ENCODE measurements at places on chromosomes 7 and 10.

GRCh38 chr10:47458466-47459154 lies 25.3 kb downstream of the ANXA8 start:
- DNase-seq, result no peak

DNA sequence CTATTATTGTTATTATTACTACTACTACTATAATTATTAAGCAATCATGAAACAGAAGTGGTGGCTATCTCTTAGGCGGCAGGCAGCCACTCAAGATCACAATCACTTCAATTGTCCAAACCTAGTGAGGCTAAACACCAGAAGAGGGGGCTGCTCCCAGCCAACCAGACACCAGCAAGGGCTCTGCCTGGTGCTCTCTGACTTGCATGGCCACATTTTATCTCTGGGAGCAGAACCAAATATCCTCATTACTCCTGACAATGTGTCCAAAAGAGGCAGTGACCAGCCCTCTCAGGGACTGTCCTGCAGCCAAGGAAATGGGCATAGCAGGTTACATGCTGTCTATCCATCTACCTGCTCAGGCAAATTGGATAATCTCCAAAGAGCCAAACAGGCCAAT lies 187.4 kb upstream of the PDE1C start:
- no peak for DNase-seq

DNA sequence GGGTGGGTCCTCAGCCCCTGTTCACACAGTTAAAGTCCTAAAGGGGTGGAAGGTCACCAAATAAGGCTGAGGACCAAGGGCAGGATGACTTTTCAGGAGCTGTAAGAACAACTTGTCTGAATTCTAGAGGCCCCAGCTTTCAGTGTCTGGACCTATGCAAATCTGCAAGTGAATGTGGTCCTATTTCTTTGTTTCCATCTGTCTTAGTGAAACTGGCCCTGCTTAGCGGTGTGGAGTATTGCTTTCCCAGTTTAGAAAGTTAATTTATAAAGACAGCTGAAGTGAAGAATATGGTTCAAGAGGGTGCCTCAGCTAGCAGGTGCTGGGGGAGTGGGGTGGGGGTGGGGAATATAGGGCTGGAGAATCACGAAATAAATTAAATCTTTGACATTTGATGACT lies 40.1 kb downstream of the HHEX start:
- no peak for DNase-seq

GRCh38 chr7:95980167-95980566 lies 207.8 kb downstream of the DYNC1I1 start:
- DNase-seq, result no peak

GRCh38 chr7:6619961-6620360 lies 4.6 kb downstream of the ZNF853 start:
- DNase-seq, result no peak

DNA sequence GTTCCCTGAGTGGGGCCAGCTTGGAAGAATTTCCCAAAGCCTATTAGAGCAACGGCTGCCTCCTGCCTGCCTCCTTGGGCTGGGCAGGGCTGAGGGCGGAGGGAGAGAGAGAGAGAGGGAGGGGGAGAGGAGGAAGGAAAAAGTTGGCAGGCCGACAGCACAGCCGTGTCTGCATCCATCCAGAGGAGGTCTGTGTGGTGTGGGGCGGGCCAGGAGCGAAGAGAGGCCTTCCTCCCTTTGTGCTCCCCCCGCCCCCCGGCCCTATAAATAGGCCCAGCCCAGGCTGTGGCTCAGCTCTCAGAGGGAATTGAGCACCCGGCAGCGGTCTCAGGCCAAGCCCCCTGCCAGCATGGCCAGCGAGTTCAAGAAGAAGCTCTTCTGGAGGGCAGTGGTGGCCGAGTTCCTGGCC lies at the start of gene AQP1:
Gene AQP1 (plus strand): TSS at position 293 of the 409 bp plus-strand sequence. CDS start 57 bp downstream, at position 350.
- no peak for DNase-seq

- DNase-seq, result no peak
Observed at GRCh38 chr10:78684947-78685346, 383.8 kb upstream of the ZMIZ1 start.

GRCh38 chr10:109821672-109822071 lies 101.6 kb downstream of the XPNPEP1 start:
- no peak for DNase-seq

- DNase-seq, result no peak
Observed at GRCh38 chr10:21518149-21518640, 7.3 kb downstream of the SKIDA1 start.

- DNase-seq, result no peak
Observed at GRCh38 chr7:94190599-94191061, 186.5 kb upstream of the BET1 start.

- no peak for DNase-seq
Observed at GRCh38 chr10:132455441-132455971, 58.5 kb downstream of the PWWP2B start.

GRCh38 chr10:110843031-110843430 lies 28.7 kb upstream of the PDCD4 start:
- no peak for DNase-seq

DNA sequence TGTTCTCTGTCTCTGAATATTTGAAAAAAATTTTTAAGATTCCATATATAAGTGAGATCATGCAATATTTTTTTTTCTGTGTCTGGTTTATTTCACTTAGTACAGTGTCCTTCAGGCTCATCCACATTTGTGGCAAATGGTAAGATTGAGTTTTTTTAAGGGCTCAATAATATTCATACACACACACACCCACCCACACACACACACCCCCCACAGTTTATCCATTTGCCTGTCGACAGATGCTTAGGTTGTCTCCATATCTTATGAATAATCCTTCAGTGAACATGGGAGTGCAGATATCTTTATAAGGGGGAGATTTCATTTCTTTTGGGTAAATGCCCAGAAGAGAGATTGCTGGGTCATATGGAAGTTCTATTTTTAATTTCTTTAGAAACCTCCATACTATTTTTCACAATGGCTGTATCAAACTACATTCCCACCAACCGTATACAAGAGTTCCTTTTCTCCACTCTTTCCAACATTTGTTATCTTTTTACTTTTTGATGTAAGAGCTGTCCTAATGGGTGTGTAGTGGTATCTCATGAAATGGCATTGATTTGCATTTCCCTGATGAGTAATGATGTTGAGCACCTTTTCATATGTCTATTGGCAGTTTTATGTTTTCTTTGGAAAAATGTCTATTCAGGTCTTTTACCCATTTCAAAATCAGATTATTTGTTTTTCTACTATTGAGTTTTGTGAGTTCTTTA lies 35.0 kb downstream of the AUTS2 start:
- no peak for DNase-seq

- no peak for DNase-seq
Observed at GRCh38 chr10:62183857-62184795, 84.5 kb downstream of the RTKN2 start.

- DNase-seq, result no peak
Observed at GRCh38 chr10:96377816-96378294, 19.1 kb upstream of the OPALIN start.

DNA sequence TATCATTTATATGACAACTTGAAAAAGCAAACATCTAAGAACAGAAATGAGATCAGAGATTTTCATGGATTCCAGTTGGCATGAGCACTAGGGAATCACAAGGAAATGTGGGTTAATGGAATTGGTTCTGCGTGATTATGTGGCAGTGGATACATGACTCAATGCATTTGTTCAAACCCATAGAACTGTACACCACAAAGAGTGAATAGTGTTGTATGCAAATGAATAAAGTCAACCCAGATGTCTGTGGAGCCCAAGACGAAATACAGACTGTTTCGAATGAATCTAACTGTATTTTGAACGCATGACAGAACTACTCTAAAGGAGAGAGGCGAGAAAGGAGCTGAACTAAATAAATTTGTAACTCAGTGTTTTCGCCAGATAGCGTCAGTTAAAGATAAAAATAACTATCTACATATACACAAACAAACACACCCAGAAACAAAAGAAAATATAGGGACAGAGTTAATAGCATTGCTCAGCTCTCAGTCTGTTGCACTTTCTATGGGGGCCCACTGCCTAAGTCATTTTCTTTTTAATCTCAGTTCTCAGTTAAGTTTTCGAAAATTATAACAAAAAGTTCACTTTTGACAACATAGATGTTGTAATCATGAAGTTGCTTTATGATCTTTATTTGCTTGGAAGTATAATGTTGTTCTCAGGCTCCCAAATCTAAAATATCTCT lies 636.7 kb upstream of the SEMA3D start:
- no peak for DNase-seq

DNA sequence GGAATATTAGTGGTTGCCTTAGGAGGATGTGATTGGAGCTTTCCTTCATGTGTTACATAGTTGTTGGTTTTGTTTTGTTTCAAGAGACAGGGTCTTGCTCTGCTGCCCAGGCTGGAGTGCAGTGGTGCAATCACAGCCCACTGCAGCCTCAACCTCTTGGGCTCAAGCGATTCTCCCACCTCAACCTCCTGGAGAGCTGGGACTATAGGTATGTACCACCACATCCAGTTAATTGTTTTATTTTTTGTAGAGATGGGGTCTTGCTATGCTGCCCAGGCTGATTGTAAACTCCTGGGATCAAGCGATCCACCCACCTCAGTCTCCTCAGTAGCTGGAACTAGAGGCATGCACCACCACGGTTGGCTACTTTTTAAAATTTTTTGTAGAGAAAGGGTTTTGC lies 86.1 kb downstream of the RABGEF1 start:
- DNase-seq, result no peak

DNA sequence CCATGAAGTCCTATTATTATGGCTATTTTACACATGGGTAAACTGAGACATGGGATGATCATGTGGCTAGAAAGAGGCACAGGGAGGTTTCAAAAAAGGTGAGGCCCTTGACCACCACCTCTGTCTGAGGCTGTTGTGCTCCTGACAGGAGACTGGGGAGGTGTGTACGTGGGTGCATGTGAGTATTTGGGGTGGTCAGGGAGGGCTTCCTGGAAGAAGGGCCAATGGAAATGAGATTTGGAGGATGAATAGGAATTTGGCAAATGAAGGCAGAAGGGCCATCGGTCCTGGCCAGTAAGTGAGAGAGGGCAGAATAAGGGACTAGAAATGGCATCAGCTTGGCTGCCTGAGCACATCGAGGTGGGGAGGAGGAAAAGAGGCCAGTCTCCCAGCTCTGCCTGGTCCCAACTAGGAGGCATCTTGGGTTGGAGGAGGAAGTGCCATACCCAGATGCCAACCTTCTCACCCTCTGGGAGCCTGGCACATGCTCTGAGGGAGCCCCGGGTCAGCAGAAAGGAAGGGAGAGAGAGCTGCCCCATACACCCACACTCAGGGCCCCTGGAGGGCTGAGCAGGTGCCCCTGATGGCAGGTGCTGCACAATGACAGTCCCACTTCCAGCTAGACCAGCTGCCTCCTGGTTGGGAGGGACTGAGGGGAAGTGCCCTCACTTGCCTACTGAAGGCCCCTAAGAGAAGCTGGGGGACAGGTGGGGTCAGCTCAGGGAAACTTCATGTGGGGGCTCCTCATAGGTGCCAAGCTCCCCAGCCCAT lies 47.7 kb downstream of the CDH23 start:
- DNase-seq, result no peak

- no peak for DNase-seq
Observed at GRCh38 chr7:23347682-23348180, 48.6 kb downstream of the MALSU1 start.

DNA sequence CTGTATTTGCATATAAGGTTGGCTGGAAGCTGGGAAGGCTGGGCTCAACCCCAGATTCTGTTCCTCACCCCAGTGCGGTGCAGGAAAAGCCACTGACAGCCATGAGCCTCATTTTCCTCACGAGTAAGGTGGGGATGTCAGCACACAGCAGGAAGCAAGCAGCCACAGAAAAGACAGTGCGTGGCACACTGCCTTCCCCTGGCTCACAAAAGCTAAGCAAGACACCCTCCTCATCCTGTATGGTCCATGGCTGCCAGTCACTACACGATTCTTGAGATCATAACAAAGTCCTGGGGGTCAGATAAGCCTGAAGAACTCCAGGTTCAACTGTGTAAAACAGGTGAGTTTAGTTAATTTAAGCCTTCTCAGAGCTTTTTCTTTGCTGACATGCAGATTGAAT lies 28.9 kb upstream of the DDC start:
- no peak for DNase-seq

DNA sequence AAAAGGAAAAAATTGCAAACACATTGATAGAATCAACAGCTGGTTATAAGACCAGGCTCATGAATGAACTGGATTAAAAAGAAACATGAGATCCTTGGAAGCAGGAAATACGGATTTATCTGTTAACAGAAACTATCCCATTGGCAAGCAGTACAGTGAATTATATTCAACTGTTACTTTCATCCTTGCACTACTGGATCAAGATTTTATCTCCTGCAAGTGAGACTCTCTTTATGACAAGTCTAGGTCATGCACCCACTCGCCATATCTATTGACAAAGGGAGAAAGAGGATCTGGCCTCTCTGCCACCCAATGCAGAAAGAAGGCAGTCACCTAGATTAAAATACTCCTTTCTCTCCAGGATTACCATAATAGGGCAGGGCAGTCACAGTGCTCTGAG lies 41.4 kb downstream of the CSTF2T start:
- DNase-seq, result no peak

DNA sequence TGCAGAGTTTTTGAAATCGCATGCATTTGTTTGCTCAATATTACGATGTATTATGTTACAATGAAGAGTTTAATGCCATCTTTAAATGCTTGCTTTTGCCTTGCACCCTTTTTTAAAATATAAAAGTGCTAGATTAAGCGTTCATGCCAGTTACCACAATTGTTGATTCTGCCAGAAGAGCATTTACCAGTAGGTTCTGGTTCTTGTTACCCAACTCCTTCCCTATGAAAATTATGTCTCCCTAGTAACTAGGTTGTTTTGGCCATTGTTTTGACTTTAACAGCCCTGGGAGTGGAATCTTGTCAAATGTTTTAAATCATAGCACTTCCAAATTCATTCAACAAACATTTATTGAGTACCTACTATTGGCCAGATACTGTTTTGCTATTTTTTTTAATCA lies 32.8 kb upstream of the CDK14 start:
- no peak for DNase-seq

DNA sequence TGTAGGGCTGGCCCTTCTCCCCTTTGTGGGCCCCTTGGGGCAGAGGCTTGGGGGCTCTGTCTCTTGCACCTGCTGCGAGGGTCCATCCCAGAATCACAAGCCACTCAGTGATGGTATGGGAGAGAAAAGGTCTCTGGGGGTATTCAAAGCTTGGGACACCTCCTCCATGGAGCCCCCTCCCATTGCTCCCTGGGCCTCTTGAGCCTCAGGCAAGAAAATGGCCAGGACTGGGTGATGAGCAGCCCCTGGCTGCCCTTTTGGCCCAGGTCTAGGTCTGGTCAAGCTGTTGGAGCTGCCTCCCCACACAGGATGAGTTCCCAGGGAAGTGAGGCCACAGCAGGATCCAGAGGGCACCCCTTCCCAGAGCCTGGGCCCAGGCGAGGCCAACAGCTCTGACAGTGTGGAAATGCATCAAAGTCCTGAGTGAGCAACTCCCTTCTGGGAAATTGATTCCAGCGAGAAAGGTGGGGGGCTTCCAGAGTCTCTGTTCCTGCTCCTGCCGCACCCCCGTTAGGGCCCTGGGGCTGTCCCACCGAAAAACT lies 3.4 kb upstream of the MYL7 start:
- DNase-seq, result no peak

DNA sequence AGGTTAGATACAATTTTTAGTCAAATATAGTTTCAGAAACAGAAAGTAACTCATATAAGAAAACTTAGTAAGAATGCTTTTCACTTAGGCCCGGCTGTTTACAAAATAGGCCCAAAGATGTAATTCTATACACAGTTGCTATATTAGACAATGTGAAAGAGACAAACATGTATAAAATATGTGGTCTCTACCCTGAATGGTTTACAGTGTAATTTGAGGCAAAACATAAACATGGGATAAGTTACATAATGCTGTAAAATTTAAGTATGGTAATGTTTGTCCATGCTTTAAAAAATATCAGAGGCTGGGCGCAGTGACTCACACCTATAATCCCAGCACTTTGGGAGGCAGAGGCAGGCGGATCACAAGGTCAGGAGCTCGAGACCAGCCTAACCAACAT lies 18.7 kb downstream of the KRIT1 start:
- DNase-seq, result no peak

GRCh38 chr10:53361936-53362335 lies 589.4 kb upstream of the MBL2 start:
- DNase-seq, result no peak
